ENCODE measurements at places on chromosomes 7 and 10.

DNA sequence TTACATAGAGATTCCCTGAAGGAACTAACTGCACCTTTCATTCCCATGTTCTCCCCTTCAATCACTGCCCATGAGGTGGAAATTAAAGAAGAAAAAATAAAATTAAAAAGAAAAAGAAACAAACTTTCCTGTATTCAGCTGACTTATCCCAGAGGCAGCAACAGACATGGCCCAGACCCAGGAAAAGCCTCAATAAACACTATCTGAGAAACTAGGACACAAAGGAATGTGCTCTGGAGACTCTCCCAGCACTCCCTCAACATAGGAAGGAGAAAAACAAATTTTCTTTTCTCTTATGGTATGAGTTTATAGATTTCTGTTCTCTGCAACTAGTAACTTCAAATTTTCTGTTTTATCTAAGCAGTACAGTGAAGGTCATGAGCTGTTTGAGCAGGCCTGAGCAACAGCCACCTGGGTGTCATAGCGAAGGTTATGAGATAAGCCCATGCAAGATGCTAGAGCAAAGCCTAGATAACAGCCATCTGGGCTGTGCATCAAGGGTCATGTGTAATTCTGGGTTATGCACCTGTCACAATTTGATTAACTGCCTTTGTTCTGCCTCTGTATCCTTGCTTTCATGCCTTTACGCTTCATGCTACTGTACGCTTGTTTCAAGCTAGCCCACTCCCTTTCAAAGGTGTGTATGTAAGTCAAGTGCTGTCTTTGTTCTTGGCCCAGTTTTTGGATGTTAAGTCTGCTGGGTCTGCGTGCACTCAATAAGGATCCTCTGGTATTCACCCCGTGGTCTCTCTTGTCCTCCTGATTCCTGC is 11.0 kb upstream of the OR6B1 start:
- no peak for DNase-seq

DNA sequence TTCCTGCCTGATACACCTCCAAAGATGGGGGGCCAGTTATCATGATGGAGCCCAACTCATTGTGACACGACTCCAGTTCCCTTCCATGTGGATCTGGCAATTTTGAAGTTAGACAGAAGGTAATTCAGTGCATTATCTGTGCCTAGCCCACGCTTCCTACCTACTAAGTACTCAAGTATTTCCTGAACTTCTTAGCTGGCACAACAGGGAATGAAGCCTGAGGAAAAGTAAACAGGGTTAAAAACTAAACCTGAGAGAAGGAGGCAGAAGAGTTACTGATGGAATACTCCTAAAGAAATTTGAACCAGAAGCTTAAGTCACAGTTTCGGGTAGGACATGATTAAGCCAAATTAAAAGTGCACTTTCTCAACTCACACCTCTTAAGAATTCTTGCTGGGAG is 1.1 kb upstream of the SEC31B start:
- DNase-seq: no peak

- no peak for DNase-seq
Measured at GRCh38 chr10:131841661-131842139, 59.1 kb upstream of the PPP2R2D start.

GRCh38 chr10:124180947-124181549 is 87.7 kb upstream of the CHST15 start:
- DNase-seq: no peak

- no peak for DNase-seq
Measured at GRCh38 chr7:141916099-141916498, at the start of gene OR9A4. Gene OR9A4 (plus strand): TSS chr7:141916399. CDS start chr7:141918876, 2,477 bp downstream.

DNA sequence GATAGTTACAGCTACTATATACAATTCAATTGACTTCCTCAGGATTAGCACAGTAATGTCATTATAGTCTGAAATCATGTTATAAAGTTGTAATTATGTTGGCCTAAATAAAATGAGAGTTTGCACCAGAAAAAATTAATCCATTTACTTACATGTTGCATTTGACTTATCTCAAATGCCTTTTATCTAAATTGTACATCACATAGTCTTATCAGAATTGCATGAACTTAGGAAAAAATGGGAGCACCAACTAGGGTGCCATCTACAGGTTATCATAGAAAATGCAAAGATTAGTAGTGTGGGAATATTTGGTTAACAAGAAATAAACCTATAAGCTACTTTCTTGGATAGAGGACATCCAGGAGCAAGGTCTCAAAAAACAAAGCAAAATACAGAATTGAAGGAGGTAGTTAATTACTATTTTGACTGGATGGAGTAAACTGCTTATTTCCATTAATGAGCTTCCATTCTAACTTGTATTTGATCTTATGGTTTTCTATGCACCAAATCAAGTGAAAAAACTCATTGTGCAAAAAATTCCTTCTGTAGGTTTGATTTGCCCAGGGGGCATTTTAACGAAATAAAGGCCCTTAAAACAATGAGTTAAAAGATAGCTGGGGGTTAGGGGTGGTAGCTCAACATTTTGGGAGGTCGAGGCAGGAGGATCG is 60.0 kb upstream of the ORC5 start:
- DNase-seq: no peak

GRCh38 chr7:10266976-10267375 is 706.7 kb upstream of the PHF14 start:
- no peak for DNase-seq

- DNase-seq: peak; percentile 36
Measured at GRCh38 chr7:20172736-20173334, 44.3 kb downstream of the MACC1 start.

DNA sequence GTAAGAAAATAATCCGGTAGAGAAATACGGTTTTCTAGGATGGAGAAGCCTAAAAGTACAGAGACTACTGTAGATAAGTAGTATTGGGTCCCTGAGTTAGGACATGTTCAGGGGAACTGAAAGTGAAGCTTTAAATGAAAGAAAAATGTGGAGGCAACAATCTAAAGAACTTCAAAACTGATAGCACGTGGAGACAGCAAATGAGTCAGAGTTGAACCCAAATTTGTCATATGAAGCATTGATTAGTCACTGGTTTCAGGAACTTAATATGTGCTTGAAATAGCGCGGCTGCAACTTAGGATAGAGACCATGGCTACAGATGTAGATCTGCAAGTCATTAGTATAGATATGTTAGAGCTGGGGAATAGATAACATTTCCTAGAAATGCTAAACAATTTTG is 1138.6 kb upstream of the SORCS1 start:
- DNase-seq: no peak

DNA sequence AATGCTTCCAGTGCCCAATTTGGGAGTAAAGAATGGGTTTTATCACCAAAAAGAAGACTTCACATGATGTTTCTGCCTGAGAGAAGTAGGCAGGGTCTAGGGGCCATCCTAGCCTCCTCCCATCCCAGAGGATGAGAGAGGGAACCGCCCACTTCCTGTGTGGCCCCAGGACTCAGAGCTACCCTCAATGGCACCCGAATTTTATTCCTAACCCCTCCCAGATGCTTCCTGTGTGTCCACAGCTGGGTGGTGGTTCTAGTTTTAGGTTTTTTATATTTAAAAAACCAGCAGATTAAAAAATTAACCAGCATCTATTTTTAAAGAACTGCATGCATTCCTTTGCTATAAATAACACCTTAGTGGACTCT is 583.5 kb downstream of the PTPRN2 start:
- no peak for DNase-seq

DNA sequence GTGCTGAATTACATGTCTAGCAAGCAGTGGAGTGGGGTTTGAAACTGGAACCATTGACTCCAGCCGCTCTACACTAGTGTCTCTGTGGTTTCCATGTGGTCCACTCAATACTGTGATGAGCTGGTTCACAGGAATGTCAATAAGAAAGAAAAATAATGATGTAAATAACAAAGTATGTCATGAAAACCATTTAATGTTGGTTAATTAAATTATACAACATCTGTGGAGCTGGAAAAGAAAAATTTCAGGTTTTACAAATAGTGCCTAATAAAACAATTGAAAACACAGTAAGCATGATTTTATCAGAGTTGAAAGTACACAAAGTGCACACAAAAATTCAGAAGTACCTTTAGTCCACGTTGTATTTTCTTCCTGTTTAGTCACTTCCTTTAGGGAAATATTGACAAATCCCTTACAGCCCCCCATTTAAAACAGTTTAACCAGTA is 28.7 kb upstream of the NAMPT start:
- DNase-seq: no peak

- no peak for DNase-seq
Measured at GRCh38 chr7:155921086-155921803, 109.0 kb upstream of the SHH start.

GRCh38 chr10:109937460-109938065 is 14.3 kb upstream of the XPNPEP1 start:
- DNase-seq: no peak

GRCh38 chr10:49081547-49082275 is 33.6 kb downstream of the VSTM4 start:
- DNase-seq: no peak

DNA sequence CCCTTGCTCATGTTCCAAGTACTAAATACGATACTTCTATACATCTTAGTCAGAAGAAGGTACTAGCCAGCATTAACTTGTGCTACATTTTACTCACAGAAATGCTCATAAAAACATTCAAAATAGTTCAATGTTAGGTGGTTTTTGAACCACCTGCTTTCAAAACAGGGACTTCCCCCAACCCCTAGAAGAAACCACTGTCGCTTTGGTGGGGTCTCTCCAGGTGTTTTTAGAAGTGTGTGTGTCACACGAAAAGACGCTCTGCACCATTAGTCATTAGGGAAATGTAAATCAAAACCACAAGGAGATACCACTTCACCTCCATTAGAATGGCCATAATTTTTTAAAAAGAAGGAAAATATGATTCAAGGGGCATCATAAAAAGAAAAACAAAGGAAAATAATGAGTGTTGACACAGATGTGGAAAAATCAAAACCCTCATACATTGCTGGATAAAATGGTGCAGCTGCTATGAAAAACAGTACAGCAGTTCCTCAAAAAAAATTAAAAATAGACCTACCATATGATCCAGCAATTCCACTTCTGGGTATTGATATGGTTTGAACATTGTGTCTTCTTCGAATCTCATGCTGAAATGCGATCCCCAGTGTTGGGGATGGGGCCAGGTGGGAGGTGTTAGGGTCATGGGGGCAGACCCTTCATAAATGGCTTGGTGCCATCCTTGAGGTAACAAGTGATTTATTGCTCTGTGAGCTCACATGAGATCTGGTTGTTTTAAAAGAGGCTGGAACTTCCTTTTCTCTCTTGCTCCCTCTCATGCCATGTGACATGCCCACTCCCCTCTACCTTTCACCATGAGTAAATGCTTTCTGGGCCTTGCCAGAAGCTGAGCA is 74.2 kb downstream of the MALSU1 start:
- DNase-seq: peak; percentile 76

GRCh38 chr7:44847920-44848634 is at the start of gene H2AZ2:
Gene H2AZ2 (minus strand): TSS chr7:44848087. CDS start chr7:44847971, 116 bp downstream.
- peak; percentile 99 for DNase-seq

DNA sequence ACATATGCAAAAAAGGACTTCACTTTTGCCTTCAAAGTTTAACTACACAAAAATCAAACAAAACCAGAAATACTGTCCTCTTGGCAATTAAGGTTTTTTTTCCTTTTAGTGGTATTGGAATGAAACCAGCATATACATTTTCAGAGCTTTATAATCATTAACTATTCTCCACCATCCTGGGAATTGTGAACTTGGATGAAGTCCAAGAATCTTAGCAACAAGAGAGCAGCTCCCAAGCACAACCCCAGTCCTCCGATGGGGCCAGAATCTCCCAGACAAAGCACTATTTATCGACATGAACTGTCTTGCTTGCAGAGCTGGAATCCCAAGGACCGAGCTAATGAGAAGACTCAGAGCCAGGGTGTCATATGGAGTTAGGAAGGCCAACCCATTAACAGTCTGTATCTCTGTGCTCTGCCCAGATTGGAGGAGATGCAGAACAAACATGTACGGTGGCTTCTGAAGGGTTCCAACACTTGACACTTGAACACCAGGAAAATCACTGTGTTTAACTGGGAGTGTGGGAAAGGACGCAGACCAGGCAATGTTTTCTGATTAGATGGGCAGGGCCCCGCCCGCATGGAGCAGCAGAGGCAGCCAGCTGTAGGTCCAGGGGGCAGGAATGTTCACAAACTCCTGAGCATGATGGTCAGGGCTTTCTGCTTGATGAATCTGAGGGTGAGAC is 35.5 kb downstream of the PPP1R3C start:
- DNase-seq: peak; percentile 61

GRCh38 chr7:15086862-15087261 is 184.3 kb upstream of the DGKB start:
- no peak for DNase-seq

DNA sequence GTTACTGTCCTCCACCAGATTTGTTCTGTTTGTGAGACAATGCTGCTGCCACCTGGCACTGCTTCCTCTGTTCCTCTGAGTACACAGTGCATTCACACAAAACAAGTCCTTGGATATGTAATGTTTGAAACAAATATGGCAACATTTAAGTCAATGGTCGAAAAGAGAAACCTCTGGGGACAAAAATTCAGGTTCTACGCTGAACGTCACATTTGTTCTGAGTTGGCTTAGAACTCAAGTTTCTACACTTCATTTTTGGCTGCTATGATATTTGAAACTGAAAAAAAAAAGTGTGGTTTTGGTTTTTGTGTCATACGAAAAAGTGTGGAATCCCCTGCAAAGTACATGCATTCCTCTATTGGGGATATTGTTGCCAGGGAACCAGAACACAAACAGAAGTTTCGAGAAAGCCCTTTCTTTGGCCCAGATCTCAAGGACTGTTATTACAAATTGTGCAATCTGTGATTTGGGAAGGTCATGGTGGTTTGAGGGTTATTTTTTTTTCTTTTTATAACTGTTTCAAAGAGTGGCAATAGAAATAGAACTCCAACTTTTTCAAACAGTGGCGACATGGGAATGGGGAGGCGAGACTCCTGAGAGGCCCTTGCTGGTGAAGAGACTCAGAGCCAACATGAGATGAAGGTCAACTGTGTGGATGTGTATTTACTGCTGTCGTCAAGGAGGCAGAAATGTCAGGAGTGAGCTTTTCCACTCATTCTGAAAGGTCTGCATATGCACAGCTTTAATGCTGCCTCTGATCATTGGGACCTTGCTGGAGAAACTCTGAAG is 127.5 kb downstream of the CUBN start:
- DNase-seq: no peak

- no peak for DNase-seq
Measured at GRCh38 chr10:133281084-133281483, 4.4 kb upstream of the ADAM8 start.

GRCh38 chr7:67453580-67454380 is 457.1 kb downstream of the TYW1 start:
- no peak for DNase-seq

- peak; percentile 11 for DNase-seq
Measured at GRCh38 chr7:4682621-4683042, 537 bp downstream of the FOXK1 start.

- no peak for DNase-seq
Measured at GRCh38 chr7:91656541-91657482, 223.7 kb downstream of the MTERF1 start.

GRCh38 chr7:25786936-25787335 is 365.1 kb upstream of the NFE2L3 start:
- DNase-seq: no peak

- no peak for DNase-seq
Measured at GRCh38 chr10:6365384-6365783, 162.7 kb downstream of the PFKFB3 start.

GRCh38 chr10:117188371-117188770 is 8.9 kb upstream of the KCNK18 start:
- DNase-seq: no peak
